Suppressor macrophage treated with lipopolysaccharide for 4 hours (primary cell): ENCODE measurements at places on chromosomes 4 and X.

- DNase-seq: no peak
These were observed 266.3 kb upstream of the NOCT start for GRCh38 chr4:138749303-138749702.

- no peak for DNase-seq
These were observed 30.3 kb upstream of the DDX53 start for GRCh38 chrX:22969411-22969810.

DNA sequence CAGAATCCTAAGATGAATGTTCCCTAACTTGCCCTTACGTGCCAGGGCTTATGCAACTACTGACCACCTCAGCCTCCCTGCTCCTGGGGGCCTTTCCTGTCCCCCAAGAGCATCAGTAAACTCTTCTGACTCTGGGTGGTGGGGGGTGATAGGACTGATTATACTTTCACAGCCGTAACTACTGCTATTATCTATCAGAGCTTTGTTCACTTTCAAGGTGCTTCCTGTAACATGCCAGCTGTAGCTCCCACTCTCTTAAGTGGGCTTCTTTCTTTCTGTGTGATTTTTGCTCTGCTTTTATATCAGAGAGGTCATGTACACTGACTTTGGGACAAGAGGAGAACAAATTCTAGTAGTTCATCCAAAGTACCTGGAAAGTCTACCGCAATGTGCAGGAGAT lies 25.3 kb downstream of the SPINK2 start:
- no peak for DNase-seq

GRCh38 chrX:39338583-39338982 lies 537.3 kb downstream of the MID1IP1 start:
- DNase-seq: no peak

- no peak for DNase-seq
These were observed 59.0 kb upstream of the SLIT2 start for GRCh38 chr4:20192736-20193135.

DNA sequence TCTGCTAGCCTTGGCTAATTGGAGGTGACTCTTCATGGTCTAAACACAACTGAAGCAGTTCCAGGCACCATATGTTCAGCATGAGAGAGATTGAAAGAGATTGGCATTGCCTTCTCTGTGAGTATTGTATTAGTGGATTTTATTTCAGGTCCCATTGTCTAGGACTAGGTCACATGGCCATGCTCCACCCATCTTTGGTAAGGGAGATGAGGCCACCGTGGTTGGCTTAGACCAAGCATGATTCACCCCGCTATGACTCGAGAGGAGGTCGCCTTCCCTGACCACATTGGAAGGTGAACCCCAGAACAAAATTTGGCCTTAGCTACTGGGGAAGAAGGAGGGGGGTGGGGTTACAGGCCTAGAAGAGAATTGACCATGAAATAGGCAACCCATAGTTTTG lies 109.9 kb upstream of the BCOR start:
- peak; percentile 54 for DNase-seq

- DNase-seq: no peak
These were observed 3.7 kb downstream of the QRFPR start for GRCh38 chr4:121377076-121377475.

GRCh38 chrX:15985937-15986336 lies 131.3 kb upstream of the AP1S2 start:
- peak; percentile 74 for DNase-seq

DNA sequence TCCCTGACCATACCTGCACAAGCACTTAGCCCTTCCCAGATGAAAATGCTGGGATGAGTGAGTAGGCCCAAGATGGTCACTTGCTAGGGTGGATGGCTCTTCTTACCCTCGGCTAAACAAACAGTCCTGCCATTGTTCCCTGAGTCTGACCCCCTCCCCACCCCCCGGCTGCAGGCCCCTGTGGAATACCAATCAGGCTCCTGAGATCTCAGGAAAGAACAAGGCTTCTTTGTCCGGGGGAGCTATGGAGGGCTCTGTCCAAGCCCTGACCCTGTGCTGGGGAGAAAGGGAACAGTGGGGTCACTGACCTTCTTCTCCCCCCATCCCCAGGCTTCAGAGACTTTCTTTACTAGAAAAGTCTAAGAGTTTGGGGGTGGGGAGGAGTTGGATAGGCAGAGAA lies 6.0 kb downstream of the PLP1 start:
- no peak for DNase-seq

DNA sequence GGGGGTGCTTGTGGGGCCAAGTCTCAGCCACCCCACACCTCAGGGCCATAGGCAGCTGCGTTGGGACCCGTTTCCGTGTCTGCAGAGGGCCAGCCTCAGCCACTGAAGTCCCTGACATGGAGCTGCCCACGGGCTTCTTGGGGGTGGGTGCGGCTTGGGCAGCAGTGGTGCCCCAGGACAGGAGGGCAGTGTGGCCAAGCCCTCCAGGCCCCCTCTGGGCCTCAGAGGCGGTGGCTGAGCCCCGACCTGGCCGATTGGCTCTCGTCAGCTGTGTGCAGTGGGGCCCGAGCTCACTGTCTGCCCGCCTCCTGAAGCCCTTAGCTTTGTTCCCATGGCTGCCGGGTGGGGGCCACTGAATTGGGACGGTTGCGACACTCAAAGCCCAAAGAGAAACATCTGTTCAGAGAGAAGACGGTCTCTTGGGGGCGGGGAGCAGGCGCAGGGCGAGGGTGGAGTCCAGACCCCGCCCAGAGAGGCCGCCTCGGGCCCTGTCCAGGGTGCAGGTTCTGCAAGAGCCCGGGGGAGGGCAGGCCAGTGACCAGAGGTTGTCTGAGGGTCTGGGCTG lies 9.1 kb downstream of the FGFR3 start:
- DNase-seq: no peak

DNA sequence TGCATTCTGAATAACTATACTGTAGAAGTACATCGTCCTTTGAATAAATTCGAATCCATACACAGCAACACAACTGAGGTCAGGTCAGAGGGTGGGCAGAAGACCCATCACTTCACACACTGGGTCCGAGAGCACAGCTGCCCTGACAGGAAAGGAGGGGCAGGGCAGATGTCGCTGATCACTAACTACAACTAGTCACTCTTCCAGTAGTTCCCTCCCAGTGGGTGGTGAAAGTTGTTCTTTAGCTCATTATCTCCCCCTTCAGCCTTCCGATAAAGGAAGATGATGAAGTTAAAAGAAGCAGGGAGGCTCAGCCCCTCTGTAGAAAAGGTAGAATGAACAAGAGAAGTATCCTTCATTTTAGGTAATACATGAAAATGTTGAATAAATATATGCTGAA lies 278.9 kb downstream of the INPP4B start:
- peak; percentile 7 for DNase-seq
